Right hindlimb (tissue), 1 donor: ENCODE measurements at places on chromosomes 2 and 18.

GRCh38 chr2:189505492-189505891, 64.2 kb downstream of the WDR75 start:
- no peak for DNase-seq

DNA sequence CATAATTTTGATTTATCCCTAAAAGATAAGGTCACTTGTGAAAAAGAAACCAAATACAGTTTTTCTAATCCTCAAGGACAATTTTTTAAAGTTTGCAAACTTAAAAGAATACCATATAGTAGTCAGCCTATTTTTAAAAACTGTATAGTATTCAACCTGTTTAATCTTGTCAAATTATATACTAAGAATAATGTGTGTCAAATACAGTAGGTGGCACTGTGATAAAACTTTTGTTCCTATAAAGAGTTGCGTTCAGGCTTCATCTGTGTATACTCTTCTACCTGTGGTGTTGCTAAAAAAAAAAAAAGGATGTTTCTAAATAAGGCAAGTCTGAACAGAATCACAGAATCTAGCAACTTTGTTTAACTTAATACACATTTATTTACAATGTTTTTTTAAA, 68.6 kb downstream of the CCDC138 start:
- no peak for DNase-seq

GRCh38 chr18:8895987-8896619, 190.7 kb downstream of the MTCL1 start:
- no peak for DNase-seq

DNA sequence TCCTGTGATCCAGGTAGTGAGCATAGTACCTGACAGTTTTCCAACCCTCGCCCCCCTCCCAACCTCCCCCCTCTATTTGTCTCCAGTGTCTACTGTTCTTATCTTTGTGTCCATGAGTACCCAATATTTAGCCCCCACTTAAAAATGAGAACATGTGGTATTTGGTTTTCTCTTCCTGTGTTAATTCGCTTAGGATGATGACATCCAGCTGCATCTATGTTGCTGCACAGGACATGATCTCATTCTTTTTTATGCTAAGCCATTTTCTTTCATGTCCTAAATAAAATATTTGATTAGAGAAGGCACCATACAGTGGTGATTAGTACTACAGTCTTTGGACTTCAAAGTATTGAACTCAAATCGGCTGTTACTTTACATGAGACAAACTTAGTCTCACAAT, 1087.9 kb downstream of the CBLN2 start:
- DNase-seq = no peak

- DNase-seq = no peak
Observed at GRCh38 chr2:7986431-7986830, 695.4 kb upstream of the ID2 start.

DNA sequence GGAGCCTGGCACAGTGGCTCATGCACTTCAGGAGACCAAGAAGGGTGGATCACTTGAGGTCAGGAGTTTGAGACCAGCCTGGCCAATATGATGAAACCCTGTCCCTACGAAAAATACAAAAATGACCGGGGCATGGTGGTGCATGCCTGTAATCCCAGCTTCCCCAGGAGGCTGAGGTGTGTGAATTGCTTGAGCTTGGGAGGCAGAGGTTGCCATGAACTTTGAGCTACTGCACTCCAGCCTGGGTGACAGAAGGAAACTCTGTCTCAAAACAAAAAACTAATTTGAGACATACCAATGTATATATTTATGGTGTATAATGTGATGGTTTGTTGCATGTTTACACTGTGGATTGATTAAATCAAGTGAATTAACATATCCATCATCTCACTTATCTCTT, 21.8 kb upstream of the ZNF512 start:
- no peak for DNase-seq

- DNase-seq = no peak
Observed at GRCh38 chr18:9616049-9616448, 1.7 kb upstream of the PPP4R1 start.

GRCh38 chr2:47109007-47109375, 46.1 kb downstream of the STPG4 start:
- DNase-seq = no peak

DNA sequence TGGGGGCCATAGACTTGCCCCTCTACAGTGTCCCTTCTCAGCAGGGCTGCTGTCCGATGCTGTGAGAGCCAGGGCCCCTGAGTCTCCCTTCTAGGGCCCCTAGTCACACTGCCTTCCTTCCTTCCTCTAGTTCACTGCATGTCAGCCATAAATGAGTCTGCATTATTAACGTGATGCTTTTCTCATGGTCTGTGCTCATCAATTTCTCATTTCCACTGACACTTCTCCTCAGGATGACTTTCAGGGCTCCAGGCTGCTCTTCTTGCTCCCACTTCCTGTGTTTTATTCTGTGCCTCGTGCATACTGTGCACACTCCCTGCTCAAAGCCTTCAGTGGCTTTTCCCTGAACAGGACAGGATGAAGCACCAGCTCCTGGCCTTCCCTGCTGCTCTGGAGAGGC, 146.5 kb downstream of the FAM210A start:
- DNase-seq = no peak

- no peak for DNase-seq
Observed at GRCh38 chr2:127950264-127950663, 64.5 kb upstream of the AMMECR1L start.

DNA sequence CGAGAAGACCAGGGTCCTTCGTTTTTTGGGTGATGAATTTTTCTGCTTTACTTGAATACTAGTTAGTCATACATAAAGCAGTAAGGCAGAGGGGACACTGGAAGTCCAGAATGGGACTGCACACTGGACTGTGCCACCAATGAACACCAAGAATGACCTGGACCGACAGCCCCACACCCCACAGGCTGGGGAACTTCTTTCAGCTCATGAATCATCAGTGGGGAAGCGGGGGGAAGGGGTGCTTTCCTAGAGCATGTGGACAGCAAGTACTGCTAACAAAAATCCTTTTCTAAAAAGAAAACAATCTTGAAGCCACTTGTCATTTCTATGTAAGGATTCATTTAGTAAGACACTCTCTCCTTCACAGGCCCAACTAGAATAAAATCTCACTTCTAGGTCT, 86.0 kb downstream of the DTNB start:
- no peak for DNase-seq

GRCh38 chr2:6920743-6921064, 3.5 kb downstream of the RNF144A start:
- no peak for DNase-seq

GRCh38 chr18:62521593-62521992, 1.2 kb upstream of the ZCCHC2 start:
- no peak for DNase-seq

- DNase-seq = no peak
Observed at GRCh38 chr2:88144914-88145497, 17.1 kb upstream of the FABP1 start.

- no peak for DNase-seq
Observed at GRCh38 chr2:172614932-172615331, 59.0 kb downstream of the PDK1 start.

- no peak for DNase-seq
Observed at GRCh38 chr18:22783662-22784076, 149.5 kb upstream of the RBBP8 start.

GRCh38 chr2:42147641-42148274, 21.4 kb upstream of the EML4 start:
- DNase-seq = no peak

GRCh38 chr2:36423172-36423571, 67.6 kb downstream of the CRIM1 start:
- DNase-seq = no peak
